Cerebellar nuclear complex (tissue), 1 donor: ENCODE measurements at places on chromosomes 5 and 9.
A peak's percentile ranks its signal among the peaks of the same experiment; 100 is the strongest.

- DNase-seq, result no peak
Observed at GRCh38 chr5:130693509-130693908, 471.5 kb downstream of the HINT1 start.

DNA sequence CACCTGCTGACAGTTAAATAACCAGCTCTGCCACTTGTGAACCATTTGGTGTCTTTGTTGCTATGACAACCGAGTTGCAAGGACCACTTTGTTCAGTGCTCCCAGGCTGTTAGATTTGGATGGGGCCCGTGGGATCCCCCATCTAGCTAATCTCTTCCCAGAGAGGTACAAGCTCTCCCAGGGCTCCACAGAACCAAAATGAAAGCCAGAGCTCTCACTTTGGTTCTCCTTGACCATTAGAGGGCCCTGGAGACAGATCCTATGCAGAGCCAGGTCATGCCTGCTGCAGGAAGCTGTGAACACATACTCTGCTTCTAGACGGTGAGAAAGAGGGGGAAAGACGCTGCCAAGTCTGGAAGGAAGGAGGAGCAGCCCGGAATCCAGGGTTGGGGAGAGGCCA, 224.6 kb downstream of the GABBR2 start:
- DNase-seq, result no peak

DNA sequence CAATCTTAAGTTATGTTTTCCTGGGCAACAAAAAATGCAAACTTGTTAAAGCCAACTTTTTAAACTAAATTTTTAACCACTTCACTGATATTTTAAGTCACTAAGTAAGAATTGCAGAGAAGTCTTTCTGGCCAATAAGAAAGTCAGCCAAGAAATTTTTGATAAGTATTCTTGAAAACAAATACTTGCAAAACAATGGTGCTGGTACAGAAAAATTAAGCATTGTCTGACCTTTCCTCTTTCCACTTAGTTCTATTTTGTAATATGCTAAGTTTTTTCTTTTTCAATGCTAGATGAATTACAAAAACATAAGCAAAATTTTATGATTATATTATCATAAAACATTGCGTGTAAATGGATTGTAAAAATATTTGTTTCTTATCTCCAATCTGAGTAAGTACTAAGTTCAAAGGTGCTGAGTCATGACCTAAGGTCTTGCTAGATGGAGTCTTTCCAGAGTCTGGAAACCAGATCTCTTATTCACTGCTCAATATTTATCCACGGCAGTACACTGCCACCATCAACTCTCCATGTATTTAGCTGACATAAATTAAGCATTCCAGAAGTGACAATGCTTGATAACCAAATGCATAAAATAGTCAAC, 139.7 kb downstream of the MEF2C start:
- DNase-seq, result no peak

GRCh38 chr9:110767559-110768063, 99.0 kb downstream of the MUSK start:
- DNase-seq, result no peak

- no peak for DNase-seq
Observed at GRCh38 chr9:114574438-114574837, 13.1 kb upstream of the ATP6V1G1 start.

DNA sequence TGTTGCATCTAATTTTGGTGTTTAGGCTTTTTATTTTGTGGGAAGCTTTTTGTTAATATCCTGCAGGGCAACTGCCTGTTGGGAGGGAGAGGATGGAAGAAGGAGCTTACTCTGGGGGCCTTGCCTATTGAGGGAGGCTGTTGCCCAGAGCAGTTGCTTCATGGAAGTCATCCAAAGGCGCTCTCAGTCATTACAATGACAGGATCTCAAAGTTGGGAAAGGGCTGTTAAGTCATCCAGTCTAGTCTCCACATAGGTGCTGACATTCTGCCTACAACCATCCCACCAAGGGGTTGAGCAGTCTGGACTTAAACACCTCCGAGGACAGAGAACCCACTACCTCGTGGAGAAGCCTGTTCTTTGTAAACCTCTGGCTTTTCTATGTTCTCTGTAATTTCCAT, 13.2 kb downstream of the SAP30L start:
- DNase-seq, result no peak

DNA sequence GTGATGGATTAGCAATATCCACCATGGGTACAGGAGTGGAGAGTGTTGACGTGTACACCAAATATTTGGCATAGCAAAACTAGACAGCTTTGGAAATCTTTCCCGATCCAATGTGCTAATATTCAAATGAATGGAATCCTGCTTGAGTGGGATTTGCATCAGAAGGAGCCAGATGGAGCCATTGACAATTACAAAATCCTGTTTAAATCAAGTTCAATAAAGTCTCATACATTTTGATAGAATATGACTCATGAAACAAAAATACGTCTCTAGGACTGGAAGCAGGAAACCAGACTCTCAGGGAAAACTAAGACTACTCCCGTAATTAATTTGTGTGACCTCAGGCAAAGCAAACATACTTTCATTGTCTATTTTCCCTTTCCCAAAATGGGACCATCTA, 13.0 kb downstream of the TNC start:
- no peak for DNase-seq

DNA sequence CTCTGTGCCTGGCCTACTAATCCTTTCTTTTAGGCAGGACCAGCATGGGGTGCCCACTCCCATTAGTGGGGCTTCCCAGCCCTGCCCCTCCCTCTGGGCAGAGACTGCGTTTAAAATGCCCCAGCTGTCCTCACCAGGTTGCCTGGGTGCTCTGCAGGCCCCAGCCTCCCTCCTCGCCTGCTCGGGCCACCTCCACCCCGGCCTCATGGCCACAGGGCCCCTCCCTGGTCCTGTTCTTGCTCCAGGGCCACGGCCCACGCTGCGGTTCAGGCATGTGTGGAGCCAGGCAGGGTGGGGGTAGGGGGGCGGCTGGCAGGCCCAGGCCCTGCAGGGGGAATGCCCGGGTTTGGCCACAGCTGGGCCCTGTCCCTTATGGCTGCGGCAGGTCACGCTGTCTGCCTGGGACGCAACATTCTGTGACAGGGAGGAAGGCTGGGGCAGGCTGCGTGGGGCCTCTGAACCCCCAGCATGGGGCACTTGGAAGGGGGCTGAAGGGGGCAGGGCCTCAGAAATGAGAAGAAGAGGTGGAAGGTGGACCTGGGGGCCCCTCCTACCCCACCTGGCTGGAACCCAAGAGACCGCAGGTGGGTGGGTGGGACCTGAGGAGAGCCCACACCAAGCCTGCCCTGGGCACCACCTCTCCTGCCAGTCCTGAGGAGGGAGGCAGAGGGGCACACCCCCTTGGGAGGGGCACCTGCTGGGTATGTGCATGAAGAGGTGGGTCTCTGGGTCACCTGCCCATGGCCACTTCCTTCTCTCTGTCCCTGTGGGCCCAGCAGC, at the start of gene LCN12:
TSS of gene LCN12 (plus strand) at position 733 of the 780 bp plus-strand sequence. CDS start 55 bp downstream, outside the sequence.
- DNase-seq, result no peak

- no peak for DNase-seq
Observed at GRCh38 chr9:118128313-118128712, 424.1 kb downstream of the TLR4 start.

DNA sequence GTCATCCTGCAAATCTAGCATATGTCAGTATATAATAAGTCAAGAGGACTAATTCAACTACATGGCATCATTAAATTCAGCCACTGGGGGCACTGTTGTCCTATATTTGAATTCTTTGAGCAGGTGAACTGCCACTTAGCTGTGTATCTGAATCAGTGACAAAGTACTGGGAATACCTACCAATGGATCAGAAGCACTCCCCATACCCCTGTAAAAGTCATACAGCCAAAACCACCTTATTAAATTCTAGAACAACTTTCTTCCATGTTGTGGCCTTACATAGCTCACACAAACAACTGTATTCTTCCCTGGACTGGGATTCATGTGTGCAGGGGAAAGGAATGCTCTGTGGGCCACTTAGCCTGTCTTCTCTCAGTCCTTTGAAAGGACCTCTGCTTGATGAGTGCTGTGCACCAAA, 57.4 kb upstream of the PLPP6 start:
- DNase-seq, result peak; percentile 42

DNA sequence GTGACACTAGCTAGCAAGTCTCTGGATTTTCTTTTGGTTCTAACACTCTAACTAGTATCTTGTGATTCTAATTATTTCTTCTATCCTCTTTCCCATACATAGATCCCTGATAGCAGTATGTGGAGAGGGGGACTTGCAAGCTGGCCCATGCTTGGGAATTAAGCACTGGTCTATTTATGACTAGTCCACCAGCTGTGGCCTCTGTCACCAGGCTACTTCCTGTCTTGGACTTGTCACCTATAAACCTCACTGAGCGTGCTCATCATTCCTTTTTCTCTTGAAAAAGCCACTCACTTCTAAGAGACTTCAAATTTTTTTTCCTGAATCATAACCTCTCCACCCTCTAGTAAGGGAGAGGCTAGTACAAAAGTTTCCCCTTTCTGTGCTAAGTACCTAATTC, 32.3 kb upstream of the MAMDC2 start:
- no peak for DNase-seq

DNA sequence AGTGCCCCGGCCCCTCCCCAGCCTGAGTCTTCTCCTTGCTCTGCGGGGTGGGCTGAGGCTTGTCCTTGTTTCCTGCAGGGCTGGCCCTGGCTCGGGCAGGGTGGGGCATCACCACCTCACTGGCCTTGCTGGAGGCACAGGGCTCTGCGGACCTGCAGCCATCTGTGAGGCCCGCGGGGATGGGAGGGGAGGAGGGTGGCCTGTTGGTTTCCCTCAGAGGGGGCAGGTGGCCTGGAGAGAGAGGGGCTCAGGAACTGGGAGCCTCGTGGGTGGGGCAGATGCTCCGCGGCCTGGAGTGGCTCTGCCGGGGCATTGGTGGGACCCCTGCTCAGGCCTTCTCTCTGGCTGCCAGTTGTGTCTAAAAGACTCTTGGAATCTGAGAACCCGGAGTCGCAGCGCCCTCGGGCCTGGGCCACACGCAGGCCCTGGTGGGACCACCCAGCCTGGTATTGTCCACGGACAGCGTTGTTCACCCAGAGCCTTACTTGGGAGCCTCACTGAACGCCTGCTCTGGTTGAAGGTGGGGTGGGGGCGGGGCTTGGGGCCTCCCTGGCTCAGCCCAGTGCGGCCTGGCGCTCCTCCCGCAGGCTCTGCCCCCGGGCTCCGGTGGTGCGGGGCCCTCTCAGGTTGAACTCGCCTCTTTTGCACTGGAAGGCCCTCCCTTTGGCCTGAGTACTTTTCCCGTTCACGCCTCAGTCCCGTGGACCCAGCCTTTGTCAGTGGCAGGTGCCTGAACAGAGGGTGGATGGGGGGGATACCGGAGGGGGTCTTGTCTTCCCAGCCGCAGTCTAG, 111.3 kb downstream of the RXRA start:
- no peak for DNase-seq

DNA sequence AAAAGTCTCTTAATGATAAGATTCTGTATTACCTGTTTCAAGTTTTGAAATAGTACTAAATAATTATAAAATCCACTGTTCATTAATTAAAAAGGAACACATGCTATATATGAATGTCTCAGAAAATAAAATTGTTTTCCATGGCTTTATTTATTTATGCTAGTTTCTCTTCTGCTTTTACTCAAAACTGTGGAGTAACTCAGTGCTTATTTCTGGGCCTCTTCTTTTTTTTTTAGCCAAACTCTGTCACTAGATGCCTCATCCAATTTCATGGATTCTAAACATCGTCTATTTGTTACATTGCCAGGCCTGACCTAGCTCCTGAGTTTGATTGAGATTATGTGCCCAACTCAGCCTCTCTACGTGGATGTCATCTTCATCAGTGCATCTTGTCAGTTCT, 1509.7 kb downstream of the MAT2B start:
- DNase-seq, result no peak

DNA sequence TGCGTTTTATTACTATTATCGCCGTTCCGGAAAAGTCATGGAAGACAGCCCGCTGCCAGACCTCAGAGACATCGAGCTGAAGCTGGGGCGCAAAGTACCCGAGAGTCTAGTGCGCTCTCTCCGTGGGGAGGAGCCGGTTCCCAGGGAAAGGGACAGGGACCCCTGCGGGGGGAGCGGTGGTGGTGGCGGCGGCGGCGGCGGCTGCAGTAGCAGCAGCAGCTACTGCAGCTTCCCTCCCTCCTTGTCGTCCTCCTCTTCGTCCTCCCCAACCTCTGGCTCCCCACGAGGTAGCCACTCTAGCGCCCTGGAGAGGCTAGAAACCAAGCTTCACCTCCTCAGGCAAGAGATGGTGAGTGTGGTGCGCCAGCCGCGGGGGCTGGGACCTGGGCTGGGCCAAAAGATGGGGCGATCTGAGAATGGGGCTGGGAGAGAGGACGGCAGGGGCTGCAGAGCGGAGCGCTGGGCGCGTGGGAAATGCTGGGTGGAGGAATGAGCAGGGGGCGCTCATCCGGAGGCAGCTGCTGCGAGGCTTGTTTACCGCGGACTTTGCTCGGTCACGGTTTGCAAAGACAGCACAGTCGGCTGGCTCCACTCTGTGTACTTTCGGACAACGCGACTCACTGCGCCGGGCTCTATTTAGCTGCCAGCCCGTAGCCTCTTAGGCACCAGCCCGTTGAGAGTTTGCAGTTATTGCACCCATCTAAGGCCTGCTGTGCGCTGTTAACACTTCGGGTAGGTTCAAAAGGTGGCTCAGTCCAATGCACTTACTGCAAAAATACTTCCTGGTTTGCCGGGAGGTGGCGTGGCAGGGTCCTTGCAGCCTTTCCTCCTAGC, 1.1 kb downstream of the LURAP1L start:
- peak; percentile 60 for DNase-seq

GRCh38 chr5:131718487-131719014, 78.3 kb downstream of the FNIP1 start:
- DNase-seq, result no peak

GRCh38 chr9:112125951-112126388, 49.1 kb downstream of the SUSD1 start:
- DNase-seq, result no peak

- DNase-seq, result no peak
Observed at GRCh38 chr5:160968480-160968879, 116.5 kb upstream of the ATP10B start.

DNA sequence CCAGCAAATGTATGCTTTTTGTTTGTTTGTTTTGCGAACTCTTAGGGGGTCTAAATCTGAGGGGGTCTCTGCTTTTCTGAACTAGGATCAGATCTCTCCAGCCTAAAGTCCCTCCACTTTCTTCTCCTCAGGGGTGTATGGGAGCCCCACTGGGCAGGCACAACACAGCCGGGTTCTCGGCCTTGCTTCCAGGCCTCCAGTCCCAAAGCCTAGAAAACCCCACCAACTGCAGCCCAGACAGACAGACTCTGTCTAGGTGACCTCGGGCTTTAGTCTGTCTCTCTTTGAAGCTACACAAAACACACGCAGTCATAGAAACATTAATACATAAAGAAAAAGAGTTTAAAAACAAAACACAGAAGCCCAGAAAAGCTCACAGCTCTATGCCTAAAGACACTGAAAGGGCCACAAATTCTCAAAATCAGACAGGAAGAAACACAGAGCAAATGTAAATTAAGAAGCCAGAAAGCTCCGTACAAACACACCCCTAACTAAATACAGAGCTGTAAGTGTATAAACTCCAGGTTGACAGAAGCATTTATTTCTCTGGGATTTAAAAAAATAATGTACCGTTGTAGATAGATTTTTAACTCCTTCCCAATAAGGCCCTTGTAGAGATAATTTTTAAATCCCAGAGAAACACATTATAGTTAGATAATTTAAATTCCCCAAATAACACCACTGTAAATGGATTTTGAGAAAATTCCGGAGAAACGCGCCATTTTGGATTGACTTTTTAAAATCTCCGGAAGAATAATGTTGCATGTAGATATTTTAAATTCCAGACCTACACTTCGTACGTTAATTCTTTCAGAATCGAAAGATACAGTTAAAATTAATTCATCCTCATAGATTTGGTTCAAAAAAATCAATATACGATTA, 2.0 kb downstream of the PITX1 start:
- DNase-seq, result no peak
